Stimulated activated CD4-positive, alpha-beta T cell treated with anti-CD3 and anti-CD28 coated beads, Interleukin-4, amount 100 ng/mL, for 48 hours (primary cell): ENCODE measurements at places on chromosomes 1 and 21.

DNA sequence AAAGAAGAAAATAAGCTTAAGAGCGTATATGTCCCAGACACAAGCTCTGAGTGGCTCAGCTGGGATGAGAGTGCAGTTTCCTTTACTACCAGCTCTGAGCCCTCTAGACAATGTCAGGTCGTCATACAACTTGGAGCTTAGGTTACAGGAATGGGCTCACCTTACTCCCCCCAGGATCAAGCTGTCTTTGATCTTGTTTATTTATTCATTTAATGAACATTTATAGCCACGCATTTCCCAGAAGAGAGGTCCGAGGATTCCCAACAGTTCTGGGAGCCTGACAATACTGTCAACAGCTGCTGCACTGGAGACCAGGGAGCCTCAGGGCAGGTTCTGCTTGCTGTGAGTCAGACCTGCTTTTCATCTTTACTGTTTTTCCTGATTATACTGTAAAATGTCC lies 378.9 kb downstream of the PLPP3 start:
- no peak for DNase-seq

GRCh38 chr1:9651565-9652378 lies at the start of gene PIK3CD:
PIK3CD (plus strand) TSS chr1:9651731; CDS start chr1:9710456, 58,725 bp downstream.
- no peak for DNase-seq

DNA sequence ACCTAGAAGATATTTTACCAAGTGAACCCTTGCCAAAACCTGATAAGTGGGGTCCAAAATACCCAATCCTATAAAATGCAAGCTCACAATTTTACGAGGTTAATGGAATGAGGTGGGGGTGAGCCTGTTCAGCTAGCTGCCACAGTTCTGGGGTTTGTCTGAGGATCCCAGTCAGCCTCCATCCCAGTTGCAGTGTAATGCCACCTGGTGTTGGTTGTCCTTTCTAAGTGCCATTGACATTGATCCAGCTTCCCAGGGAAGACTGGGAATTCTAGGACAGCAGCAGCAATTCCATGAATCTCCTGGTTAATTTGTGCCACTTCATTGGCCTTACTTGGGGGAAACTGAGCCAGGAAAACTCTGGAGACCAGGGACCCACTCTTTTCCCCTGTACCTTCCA lies 298.3 kb downstream of the RWDD3 start:
- DNase-seq: no peak

DNA sequence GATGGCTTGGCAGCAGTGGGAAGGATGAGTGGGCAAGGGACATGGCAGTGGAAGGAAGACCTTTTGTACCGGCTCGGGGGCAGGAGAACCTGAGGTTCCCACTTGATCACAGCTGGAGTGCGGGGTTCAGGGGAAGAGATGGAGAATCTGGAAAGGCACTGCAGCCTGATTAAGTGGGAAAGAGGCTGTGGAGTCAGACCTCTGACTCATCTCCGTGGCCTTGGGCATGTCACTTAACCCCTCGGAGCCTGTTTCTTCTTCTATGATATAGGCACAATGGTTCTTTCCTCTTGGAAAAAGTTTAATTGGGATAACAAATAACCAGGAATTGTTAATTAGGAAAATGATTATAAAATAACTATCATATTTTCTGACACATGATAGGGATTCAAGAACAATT lies 13.1 kb upstream of the TMEM61 start:
- no peak for DNase-seq

DNA sequence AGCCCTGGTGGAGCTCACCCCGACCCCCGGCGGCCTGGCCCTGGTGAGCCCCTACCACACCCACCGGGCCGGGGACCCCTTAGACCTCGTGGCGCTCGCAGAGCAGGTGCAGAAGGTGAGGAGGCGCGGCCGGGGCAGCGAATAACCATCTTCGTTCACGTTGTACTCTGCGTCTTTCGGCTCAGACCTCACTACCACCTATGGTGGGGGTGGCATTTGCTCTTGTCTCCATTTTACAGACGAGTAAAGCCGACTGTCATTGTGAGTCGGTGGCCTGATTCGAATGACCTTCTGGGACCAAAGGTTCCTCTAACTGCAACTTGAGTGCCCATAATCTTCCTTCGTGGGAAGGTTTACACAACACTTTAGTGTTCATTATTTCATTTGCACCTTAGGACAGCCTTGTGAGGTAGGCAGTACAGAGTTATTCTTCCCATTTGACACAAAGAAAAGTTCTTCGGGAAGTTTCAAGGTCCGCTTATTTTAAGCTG lies 506 bp downstream of the C1orf50 start:
- no peak for DNase-seq

DNA sequence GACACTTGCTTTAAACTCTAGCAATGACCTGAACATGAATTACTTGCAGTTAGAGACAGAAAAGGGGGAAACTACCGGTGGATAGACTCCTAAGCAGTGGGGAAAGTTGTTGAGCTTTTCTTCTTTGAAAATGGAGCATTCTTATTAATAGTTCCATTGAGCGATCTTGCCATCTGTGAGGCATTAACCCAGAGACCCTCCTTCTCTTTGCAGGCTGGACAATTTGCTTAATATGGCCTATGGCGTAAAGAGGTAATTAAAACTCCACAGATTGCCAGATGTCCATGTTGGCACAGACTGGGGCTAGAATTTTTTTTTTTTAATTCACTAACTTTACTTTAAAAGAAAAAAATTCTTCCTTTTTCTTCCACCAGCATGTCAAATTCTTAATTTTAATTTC lies 88.5 kb downstream of the ELAVL4 start:
- no peak for DNase-seq

DNA sequence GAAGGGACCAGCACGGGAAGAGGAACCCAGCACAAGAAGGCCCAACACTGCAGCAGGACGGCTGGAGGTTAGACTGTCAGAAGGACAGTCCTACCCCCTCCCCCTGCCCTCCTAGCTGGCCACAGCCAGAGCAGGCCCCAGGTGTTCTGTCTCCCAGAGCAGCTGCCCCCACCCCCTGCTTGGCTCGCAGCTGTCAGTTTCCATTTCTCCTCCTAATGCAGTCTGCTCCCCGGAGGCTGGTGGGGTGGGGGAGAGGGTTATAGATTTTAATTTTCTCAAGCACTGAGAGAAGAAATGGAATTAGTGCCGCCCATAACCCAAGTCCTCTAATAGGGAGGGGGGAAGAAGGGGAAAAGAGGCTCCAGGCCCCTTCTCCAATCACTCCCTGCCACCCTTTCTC lies 13.0 kb upstream of the PEAR1 start:
- DNase-seq: no peak

GRCh38 chr1:201019321-201019977 lies 4.1 kb downstream of the KIF21B start:
- DNase-seq: peak; percentile 86

GRCh38 chr1:84763912-84764680 lies 73.8 kb upstream of the SSX2IP start:
- DNase-seq: no peak

- no peak for DNase-seq
Observed at GRCh38 chr1:56933161-56933560, 32.7 kb downstream of the C8B start.

DNA sequence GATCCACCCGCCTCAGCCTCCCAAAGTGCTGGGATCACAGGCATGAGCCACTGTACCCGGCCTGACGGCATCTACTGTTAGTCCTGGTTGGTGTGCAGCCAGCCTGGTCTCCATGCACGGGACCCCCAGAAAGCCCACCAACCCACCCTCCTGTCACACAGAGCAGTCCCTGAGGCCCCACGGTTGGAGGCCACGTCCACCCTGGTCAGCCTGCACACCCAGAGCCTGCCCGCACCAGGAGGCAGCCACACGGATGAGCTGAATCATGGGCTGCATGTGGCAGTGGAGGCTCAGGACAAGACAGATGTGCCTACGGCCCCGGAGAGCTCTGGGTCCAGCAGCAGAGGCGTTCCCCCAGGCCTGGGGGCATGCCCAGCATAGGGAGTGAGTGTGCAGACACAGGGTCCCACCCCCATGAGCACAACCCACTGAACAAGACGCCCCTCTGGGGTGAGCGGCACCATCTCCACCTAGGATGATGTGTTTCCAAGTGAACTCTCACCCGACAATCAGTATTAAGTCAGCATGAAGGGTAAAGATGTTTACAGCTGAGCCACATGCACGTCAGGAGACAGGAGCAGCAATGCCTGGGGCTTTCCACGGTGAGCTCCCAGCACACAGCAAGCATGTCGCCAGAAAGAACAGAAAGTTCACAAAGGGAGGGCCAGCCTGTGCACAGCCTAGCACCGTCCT lies 102.1 kb downstream of the WDR4 start:
- no peak for DNase-seq

GRCh38 chr1:17232759-17233661 lies 15.9 kb upstream of the PADI3 start:
- no peak for DNase-seq

DNA sequence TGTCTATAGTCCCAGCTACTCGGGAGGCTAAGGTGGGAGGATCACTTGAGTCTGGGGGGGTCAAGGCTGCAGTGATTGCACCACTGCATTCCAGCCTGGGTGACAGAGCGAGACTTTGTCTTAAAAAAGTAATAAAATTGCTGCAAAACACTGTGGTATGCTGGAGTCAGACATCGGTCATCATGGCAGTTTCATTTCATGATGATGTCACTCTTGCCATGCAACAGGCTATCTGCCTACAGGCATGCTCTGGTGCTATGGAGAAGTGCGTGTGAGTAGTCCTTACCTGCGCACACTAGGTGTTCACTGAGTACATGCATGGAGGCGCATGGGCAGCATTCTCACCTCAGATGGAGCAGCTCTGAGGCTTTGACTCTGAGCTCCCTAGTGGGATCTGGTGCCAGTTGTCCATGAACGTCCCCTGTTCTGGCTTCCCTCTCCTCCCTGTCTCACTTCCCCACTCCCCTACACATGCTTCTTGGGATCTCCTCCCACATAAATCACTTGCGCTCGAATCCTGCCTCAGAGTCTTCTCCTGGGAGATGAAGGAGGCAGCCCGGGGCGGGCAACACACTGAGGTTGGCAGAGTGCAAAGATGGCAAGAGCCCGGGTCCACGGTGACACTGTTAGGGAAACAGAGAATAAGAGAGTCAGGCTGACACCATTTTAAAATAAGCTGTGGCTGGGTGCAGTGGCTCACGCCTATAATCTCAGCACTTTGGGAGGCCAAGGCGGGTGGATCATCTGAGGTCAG lies 10.4 kb upstream of the CELA3B start:
- no peak for DNase-seq

- no peak for DNase-seq
Observed at GRCh38 chr21:17128132-17128531, 384.7 kb upstream of the CXADR start.

DNA sequence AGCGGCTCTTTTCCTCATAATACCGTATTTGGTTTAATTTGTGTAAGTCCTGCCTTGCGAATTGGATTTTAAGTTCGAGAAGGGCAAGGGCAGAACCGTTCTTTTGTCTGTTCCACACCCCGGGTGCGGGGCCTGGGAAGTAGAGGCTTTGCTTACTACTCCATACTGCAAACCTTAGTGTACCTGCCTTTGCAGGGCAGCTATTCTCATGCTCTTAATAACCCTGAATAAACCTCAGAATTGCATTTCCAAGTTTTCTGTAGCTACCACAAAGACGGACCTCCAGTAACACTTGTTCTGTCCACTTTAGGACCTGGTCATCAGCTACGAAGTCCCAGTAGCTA lies 657 bp upstream of the HNRNPU start:
- DNase-seq: peak; percentile 29

GRCh38 chr1:228488818-228489674 lies 1.9 kb downstream of the RNF187 start:
- DNase-seq: no peak

- DNase-seq: no peak
Observed at GRCh38 chr1:110355321-110355720, 16.1 kb downstream of the RBM15 start.

GRCh38 chr1:198228925-198229324 lies 72.1 kb downstream of the NEK7 start:
- DNase-seq: no peak

GRCh38 chr1:84634536-84635205 lies 55.6 kb downstream of the SSX2IP start:
- no peak for DNase-seq

DNA sequence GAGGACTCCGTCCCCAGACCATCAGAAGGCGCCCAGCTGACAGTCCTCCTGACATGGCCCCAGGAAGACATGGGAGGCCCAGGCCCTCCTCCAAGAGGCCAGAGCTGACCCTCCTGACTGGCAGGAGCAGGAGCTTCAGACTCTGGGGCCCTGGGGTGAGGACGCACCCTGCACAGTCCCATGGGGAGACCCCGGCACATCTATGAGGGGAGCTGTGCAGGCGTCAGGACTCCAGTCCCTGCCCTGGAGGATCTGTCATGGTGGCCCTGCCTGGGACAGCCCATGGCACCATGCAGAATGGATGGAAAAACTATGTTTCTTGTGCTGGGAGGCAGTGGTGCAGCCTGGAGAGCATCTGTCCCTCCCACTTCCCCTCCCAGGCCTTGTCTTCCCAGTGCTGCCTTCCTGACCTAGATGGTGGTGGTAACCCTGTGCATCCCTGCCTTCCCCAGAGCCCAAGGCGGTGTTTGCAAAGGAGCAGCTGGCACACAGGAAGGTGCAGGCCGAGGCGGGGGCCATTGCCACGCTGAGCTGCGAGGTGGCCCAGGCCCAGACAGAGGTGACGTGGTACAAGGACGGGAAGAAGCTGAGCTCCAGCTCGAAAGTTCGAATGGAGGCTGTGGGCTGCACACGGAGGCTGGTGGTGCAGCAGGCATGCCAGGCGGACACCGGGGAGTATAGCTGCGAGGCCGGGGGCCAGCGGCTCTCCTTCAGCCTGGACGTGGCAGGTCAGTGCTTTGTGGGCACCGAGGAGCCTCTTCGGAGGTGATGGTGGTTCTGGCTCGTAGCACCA lies 41.9 kb downstream of the OBSCN start:
- DNase-seq: no peak

DNA sequence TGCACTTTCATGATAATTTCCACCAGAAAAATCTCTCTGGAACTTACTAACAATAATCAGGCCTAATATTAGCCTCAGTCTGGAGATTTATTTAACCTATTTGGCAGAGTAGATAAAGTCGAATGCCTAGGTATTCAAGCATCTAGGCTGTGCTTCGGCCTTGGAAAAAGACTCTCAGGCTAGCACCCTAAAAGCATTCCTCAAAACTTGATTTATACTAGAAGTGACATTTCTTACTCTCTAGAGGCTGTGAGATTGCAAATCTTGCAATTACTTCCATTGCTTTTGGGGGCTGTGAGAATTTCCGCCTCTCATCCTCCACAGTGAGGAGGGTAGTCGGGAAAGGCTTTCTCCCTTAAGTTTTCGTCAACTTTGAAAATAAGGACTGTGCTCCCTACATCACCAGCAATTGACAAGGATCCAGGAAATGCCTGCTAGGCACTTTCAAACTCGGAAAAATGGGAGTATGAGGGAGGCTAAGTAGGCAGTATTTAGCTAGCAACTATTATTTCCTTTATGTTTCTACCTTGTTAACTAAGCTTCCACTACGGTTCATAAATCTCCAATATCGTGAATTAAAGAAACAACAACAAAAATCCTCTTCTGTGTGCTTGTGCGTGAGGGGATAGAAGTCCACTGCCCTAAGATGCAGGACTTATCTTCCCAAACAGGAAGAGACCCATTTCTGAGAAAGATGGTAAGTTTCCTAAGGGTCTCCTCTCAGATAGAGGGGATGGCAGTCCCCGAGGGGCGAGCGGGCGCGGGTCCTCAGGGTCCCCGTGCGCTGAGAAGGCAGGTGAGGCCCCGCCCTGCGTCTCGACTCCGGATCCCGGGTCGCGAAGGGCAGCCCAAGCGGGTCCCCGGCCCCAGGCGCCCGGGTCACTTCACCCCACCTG lies 1.1 kb upstream of the LMO4 start:
- DNase-seq: no peak

GRCh38 chr1:212430416-212430815 lies 2.3 kb upstream of the NENF start:
- no peak for DNase-seq
